ENCODE measurements at places on chromosomes 5 and 9.

DNA sequence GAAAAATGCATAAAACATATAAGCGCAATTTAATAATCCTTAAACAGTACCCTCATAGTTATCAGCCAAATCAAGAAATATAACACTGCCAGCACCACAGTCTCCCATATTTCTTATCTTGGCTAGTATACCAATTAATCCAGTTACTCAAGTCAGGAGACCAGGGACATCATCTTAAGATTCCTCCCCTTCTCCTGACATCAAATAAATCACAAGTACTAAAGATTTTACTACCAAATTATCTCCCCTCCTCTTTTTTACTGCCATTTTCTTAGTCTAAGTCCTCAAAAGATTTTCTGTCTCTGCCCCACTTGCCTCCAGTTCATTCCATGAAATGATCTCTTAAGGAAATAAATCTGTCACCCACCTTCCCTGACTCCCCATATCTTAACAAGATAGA, 37.0 kb downstream of the STRBP start:
- no peak for DNase-seq

DNA sequence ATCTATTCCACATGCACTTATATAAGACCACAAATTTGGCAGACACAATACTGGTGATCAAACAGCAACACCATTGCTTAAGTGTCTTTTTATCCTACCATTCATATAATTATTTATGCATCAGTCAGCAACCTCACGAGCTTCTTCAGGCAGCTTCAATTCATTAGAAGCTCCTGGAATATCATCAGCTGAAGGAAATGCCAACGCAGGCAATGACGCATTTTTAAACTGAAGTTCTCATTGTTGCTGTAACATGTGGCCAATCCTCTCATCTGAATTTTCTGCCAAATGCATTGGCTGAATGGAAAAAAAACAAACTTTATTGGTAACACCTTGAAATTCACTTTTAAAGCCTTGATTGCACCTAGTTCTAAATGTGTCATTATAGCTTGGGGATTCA, 376.4 kb upstream of the RGMB start:
- DNase-seq, result no peak

- no peak for DNase-seq
These were observed 103.3 kb downstream of the CWC27 start for GRCh38 chr5:64872044-64872443.

DNA sequence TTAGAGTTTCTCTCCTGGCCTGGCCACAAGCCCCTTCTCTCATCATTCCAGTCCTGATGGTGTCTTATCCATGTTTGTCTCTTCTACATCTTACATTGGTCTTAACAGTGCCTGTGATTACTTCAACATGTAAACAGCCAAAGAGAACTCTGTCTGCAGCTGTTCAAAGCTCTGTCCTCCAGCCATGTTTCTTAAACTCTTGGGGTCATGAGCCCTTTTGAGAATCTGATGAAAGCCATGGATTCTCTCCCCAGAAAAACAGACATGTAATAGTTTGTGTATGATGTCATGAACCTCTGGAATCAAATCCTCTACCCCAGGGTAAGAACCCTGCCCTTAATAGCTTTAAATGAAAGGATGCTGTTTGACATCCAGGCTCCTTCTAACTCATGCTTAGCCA, 30.1 kb downstream of the MAMDC2 start:
- no peak for DNase-seq

GRCh38 chr9:125970340-125970739, 223.2 kb downstream of the PBX3 start:
- no peak for DNase-seq

DNA sequence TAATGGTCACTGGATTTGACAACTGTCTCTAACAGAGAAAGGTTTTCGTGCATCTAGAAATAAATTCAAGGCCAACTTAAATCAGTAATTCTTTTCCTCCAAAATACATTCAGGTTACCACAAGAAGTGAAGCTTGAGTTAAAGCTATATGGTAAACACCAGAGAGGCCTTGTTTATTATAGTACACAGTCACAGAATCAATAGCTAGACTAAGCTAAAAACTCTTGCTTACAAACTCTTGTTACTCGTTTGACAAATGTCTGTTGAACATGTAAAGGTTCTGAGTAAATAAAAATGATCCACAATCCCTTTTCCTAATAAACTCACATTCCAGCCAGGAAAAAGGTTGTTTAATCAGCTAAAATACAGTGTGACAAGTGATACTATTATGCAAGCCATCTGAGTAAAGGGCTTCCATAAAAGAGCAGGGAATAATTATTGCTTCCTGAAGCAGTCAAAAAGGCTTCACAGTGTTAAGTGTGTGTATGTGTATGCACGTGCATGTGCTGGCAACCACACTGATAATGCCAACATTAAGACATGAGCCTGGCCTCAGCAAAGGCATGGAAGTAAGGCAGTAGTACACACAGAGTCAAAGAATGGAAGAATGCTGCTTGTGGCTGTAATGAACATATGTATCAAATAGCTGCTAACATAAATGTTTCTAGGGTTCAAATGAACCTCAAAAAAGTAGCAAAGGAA, 12.8 kb downstream of the PTAR1 start:
- DNase-seq, result no peak

Measured in stimulated activated CD8-positive, alpha-beta memory T cell treated with anti-CD3 and anti-CD28 coated beads, Interleukin-15, amount 100 ng/mL, for 48 hours (primary cell).